ENCODE measurements at places on chromosomes 3 and 15. TPM values are rescaled to one million over a fixed set of nuclear protein-coding genes. Genes with fewer than 3 reads are reported as not detected.

TP63 gene
- 0.06 TPM for total RNA-seq

CLRN1 gene
- total RNA-seq, result not detected

PAQR5 gene
- 0.04 TPM for total RNA-seq

GOLGA8Q gene
- 1.6 TPM for total RNA-seq

DNA sequence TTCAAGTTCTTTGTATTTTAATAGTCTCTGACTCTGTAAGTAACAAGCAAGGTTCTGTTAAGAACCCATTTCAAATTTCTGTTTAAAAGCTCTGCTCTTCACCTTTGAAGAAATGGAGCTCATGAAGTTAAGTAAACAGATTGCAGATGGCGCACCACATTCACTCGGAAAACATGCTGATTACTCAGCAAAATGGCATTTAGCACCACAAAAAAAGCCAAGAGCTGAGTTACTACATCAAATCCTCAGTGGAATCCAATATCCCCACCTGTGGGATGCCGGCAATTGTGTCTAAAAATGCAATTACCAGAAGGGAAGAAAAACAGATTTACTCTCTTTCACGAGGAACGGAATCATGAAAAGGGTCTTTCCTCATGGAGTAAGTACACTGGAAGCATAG is 758.0 kb downstream of the NTRK3 start:
- DNase-seq, result no peak

DNA sequence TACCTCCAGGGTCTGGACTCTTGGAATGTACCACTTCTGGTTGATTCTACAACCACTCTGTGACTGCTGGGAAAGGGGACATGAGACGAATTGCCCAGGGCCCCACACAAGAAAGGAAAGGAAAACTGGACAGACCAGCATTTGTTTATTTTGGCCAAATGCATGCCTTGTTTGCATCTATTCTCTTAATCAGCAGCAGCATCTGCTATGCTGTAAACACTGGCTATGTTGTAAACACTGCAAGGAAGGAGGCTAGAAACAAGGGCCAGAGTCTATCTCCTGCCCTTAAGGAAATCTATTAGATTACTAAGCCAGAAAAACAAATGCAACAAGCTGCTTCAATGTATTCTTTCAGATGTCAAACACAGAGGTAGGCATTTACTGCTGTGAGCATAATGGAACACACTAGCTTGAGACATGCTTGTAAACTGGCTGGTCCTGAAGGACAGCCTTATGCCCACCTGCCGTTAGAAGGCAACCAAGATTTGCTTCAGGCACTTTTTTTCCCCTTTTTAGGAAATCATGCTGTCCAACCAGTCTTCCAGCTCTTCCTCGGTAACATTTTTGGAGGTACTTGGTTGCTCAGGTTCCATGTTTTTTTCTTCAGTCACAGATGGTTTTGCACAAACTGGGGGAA is 102.1 kb upstream of the CHRM5 start:
- DNase-seq, result no peak

DNA sequence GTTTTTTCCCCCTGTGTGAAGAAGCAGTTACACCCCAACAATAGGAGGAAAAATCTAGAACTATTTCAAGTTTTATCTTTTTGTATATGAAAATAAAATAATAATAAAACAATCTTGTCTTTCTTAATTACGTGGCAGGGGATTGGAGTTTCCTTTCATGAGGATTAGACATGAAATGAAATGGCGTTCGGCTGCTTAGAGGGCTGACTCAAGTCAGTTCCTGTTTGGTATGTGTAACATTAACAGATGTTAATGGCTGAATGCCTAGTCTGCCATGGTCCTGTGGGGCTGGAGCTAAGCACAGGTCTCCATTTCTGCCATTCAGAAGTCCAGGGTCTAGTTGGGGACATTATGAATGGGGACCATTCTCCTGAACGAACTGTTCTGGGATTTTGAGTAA is 3.1 kb upstream of the EXOG start:
- DNase-seq, result no peak

DNA sequence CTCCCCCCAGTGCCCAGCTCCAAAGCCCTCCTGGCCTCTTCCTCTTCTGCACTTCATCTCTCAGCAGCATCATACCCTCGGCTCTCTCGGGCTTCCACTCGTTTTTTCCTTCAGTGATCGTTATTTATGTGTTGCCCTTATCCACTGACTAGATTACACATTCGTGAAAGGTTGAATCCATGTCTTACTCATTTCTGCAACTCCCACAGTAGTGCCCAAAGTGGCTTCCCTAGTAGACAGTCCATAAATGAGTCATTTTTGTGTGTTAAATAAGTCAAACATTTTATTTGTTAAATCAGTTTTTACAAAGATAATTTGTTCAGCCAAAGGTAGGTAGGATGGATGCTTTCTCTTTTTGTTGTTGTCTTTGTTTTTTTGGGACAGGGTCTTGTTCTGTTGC is 87.4 kb downstream of the CRTC3 start:
- no peak for DNase-seq

All from activated naive CD4-positive, alpha-beta T cell treated with anti-CD3 and anti-CD28 coated beads, Interleukin-2, amount 50 U/mL, for 72 hours (primary cell).